Activated naive CD4-positive, alpha-beta T cell treated with anti-CD3 and anti-CD28 coated beads, Interleukin-2, amount 10 ng/mL, durations not matched to agents 7 days and 5 days (primary cell): ENCODE measurements at places on chromosomes 6 and 20.
A peak's percentile ranks its signal among the peaks of the same experiment; 100 is the strongest.

DNA sequence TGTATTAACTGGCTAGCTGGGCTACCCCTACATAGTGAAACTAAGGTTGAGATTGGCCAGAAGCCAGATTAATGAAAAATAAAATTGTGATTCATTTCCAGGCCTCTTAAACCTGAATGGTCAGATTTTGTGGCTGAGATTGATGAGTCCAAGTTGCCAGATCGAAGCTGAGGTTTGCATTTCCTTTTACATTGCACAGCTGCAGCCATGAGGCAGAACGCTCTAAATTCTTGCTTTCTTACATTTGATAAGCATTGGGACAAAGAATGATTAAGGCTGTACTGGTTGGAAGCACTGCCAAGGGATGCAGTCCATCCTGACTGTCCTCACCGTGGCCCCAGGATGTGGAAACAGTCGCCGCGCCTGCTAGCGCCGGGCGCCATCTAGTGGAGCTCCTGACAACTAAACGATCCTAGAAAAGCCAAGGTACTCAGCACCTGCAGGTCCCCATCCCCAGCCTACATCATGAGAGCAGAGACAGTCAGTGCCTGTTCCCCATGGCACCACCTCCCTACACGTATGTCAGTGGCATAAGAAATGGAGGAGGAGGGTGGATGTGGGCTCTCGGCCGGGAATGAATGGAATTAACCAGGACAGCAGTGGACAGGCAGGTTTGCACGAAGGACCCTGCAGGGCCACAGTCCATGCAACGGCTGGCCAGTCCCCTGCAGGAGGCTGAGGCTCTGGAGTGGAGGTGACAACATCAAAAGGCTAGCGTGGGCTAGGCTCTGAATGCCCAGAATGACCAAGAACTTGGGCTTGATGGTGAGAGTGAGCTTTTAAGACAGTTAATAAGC, 19.0 kb downstream of the PXDC1 start:
- H3K27ac ChIP-seq = no peak overlapping the region
- H3K27me3 ChIP-seq = peaks cover 31% of the 10 kb centered on the region
- H3K36me3 ChIP-seq = no peaks in the 10 kb centered on the region

- no peaks in the 10 kb centered on the region for H3K36me3 ChIP-seq
- H3K27me3 ChIP-seq = no peaks in the 10 kb centered on the region
- H3K4me1 ChIP-seq = peaks cover 12% of the 10 kb centered on the region
- peak; percentile 78 for DNase-seq
These were observed 44.0 kb downstream of the EFCAB8 start for GRCh38 chr20:32902456-32903420.

- DNase-seq = no peak
- H3K27ac ChIP-seq = peak overlapping the region; percentile 95
- peaks cover 20% of the 10 kb centered on the region for H3K36me3 ChIP-seq
These were observed 1.2 kb downstream of the LMBRD1 start for GRCh38 chr6:69795469-69796072.

DNA sequence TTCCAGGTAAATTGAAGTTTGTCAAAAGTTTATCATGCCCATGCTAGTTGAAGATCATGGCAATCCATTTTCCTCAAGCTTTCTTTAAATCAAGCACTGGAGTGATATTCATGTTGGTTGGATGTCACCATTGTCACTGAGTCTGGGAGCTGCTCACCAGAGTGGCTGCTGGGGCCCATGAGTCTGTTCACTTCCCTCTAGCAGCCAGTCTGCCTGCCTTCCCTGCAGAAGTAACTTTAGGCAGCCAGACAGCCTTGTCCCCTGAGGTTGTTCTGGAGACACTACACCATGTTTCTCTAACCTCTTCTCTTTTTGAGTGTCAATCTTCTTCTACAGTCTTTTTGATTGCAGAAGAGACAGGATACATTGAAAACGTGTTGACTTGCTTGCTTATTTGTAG, 5.5 kb downstream of the SIRT5 start:
- H3K27ac ChIP-seq = no peak overlapping the region
- no peak for DNase-seq
- H3K4me3 ChIP-seq = no peak overlapping the region
- no peaks in the 10 kb centered on the region for H3K27me3 ChIP-seq

DNA sequence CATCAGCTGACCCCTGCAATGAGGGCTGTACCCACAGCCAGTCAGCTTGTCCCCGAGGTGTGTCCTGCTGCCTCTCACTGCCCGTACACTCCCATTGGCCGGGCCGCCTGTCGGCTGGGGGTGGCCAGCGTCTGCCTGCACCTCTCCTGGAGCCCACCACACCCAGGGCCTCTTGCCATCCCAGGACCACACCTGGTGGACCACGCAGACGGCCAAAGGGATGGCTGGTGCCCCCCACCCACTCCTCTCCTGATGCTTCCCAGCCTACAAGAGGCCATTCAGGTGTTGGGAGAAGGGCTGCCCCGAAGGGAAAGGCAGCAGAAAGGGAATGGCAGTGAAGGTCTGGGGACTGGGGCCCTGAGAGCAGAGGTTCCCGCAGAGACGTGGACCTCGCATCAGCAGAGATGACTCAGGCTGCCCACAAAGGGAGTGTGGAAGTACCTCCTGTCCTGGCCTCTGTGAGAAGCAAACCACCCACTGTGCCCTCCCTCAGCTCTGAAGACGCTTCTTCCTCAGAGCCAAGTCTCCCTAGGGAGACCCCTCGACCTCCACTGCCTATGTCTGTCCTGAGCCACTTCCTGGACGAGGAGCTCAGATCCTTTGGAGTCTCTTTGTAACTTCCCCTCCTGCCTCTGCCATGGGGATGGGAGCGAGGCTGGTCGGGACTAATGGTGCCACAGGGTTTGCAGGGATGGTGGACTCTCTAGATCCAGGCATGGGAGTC, 60.9 kb downstream of the PYGB start:
- DNase-seq = no peak
- no peaks in the 10 kb centered on the region for H3K27me3 ChIP-seq
- peaks cover 4% of the 10 kb centered on the region for H3K36me3 ChIP-seq

DNA sequence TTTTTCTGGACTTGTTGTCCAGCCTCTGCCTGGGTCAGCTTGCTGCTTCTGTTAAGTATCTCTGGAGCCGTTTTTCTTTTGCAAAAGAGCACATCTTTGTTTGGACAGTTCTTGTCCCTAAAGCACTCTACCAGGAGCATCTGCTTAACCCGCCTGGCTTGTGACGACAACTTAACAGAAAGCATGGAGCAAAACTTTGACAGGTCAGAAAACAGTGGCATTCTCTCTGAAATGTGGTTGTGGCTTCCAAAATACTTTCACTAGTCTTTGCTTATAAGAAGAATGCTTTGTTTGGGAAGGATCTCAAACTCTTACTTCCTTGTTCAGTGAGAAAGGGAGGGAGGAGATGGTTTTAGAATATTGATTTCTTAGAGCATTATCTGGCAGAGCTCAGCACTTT, 47.6 kb downstream of the CD109 start:
- no peaks in the 10 kb centered on the region for H3K27me3 ChIP-seq
- no peak overlapping the region for H3K4me3 ChIP-seq
- peaks cover 2% of the 10 kb centered on the region for H3K4me1 ChIP-seq
- no peak overlapping the region for H3K27ac ChIP-seq
- peaks cover 1% of the 10 kb centered on the region for H3K36me3 ChIP-seq

DNA sequence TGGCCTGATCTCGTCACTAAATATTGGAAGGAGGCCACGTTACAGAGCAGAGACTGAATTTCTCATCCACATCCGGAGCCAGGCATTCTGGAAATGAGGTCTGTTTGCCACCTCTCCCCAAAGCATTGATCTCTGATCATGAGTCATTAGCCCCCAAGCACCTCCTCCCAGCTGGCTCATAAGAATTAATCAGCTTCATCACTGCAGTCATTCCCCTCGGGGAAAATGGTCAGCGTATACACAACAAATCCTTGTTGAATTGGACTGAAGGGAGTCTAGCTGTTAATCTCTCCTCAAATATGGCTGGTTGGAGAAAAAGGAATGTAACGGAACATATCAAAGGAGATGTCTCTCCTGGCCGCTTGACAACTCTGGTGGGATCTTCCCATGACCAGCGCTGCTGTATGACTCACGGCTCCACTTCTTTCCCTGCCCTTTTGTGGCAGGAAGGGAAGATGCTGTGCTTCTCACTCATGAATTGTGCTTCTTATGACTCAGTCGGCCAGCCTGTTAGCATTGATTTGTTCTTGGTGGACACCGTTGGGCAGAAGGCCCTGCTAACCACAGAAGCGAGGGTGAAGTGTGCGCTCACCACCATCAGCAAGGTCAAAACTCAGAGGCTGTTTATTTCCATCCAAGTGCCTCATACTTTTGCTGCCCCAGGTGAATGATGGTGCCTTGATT, 76.7 kb downstream of the RNF182 start:
- no peak overlapping the region for H3K27ac ChIP-seq
- DNase-seq = no peak
- H3K4me1 ChIP-seq = no peaks in the 10 kb centered on the region
- H3K4me3 ChIP-seq = no peak overlapping the region

- H3K36me3 ChIP-seq = no peaks in the 10 kb centered on the region
- no peak overlapping the region for H3K4me3 ChIP-seq
- no peaks in the 10 kb centered on the region for H3K4me1 ChIP-seq
- no peak for DNase-seq
These were observed 224.0 kb upstream of the PLN start for GRCh38 chr6:118324116-118324515.

DNA sequence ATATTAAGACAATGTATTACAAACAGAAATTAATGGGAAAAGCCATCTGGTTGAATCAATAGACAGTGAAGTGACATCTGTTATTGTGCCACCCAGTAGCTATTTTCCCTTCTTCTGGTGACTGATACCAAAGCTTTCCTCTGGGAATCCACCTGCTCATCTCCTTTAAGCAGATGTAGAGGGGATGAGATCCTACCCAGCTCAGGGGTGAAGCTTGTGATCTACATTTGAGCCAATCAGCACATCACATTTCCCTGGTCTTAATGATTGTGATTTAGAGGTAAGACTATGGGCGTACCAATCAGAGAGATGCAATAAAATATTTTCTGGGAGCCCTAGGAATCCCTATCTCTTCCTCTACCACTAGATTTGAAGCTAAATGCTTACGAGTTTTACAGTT, 782.9 kb downstream of the PTPRT start:
- H3K4me1 ChIP-seq = no peaks in the 10 kb centered on the region
- H3K4me3 ChIP-seq = no peak overlapping the region
- no peaks in the 10 kb centered on the region for H3K27me3 ChIP-seq
- H3K27ac ChIP-seq = no peak overlapping the region
- no peaks in the 10 kb centered on the region for H3K36me3 ChIP-seq

DNA sequence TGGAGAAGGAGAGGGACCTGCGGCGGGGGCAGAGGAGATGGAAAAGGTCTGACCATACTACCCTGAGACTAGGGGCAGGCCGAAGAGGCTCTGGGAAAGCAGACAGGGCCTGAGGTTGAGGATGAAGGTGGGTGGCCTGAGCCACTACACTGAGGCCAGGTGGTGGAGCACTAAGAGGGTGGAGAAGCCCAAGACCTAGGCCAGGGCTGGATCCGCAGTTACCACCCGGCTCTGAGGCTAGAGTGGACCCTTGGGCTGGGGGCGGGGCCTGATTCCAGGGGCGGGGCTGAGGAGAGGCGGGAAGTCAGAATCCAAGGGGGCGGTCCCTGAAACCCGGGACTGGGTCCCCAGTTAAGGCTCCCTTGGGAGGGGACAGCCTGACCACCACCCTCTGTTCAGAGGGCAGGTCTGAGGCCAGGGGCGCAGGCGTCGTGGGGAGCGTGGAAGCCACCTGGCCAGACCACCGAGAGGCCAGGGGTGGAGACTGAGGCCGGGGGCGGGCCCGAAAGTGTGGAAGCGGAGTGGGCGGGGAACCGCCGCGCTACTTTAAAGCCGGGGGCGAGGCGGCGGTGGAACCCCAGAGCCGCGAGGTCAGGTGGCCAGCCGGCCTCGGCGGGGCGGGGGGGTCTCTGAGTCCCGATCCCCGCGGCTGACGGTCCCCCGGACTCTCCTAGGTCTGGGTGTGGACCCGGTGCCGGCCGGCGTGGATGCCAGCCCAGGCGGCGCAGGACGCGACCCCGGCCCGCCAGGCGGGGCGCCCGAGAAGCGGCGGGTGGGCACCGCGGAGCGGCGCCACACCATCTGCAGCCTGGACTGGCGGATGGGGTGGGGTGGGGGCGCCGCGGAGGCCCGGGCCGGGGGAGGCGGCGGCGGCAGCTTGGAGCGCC, 8.3 kb downstream of the CCM2L start:
- H3K27ac ChIP-seq = no peak overlapping the region
- peaks cover 3% of the 10 kb centered on the region for H3K36me3 ChIP-seq
- DNase-seq = peak; percentile 69
- H3K4me3 ChIP-seq = peak overlapping the region; percentile 70

DNA sequence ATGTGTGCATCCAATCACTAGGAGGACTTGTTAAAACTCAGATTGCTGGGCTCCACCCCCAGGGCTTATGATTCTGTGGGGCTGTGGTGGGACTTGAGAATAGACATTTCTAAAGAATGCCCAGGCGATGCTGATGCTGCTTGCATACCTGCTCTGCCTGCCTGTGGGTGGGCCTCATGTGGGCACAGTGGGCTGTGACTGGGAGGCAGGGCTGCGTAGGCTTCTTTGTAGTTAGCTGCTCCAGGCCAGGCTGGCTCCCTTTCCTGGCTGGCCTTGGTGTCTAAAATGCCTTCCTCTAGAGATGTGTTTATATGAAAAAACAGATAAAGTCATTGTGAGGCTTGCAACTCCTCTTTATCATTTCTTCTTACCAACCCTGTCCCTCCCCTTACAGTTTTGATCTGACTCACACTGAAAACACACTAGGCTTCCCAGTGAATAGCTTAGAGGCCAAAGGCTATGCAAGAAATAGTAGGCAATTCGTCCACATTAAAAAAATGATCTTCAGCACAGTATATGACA, 495.5 kb upstream of the MAP3K7 start:
- H3K4me1 ChIP-seq = no peaks in the 10 kb centered on the region
- DNase-seq = no peak
- no peak overlapping the region for H3K4me3 ChIP-seq
- H3K36me3 ChIP-seq = no peaks in the 10 kb centered on the region
- H3K27me3 ChIP-seq = no peaks in the 10 kb centered on the region
